Cardiac fibroblast (primary cell): ENCODE measurements at places on chromosomes 4 and X.

- no peak for DNase-seq
These were observed 10.3 kb upstream of the FGFBP1 start for GRCh38 chr4:15948826-15949225.

DNA sequence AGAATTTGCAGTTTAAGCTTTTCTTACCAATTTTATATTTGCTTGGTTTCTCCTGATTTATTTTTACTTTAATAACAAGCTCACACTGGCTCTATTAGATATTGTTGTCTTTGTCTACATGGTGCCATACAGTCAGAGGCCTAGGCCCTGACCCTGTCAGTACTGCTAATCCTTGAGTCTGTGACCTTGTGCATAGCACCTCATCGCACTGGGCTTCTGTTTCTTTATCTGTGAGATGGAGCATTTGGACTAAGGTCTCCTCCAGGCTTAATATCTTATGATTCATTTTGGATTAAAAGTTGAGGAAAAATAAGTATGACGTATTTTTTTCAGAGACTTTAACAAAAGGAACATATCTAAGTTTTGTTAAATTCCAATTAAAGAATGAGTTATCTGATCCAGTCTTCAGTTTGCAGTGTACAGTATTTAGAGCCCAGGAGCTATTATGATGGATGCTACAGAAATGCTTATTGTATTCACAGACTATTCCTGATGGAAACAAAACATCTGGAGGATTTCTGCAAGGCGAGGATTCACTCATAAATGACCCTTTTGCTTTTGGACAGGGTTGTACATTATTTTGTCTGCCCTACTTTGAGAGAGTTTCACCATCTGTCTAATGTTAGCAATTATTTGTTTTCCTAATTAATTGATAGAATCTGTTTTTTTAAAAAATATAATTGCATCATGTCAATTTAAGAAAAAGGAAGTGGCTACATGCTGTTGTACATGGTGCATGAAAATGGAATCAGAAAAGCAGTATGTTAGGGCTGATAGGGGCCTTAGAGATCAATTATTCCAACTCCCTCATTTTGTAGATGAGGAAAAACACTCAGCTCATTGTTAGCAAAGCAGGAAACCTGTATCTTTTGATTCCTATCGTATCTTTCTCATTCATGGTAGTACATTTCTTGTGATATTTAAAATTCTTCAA is 203.6 kb downstream of the BANK1 start:
- DNase-seq, result no peak

DNA sequence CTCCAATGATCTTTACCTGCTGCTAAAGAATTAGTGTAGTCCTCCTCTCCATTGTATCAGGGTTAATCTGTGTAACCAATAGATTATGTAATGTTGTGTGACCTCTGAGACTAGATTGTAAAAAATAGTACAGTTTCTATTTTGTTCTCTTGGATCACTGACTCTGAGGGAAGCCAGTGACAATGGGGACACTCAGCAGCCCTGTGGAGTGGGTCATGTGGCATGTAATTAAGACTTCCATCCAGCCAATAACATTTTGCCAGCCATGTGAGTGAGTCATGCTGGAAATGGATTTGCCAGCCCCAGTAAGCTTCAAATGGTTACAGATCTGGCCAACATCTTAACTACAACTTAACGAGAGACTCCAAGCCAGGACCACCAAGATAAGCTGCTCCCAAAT is 332.3 kb downstream of the PTTG2 start:
- no peak for DNase-seq

- DNase-seq, result no peak
These were observed 951.8 kb upstream of the IGFBP7 start for GRCh38 chr4:58061967-58062366.
